ENCODE measurements at places on chromosomes 5 and 9.

- no peak for DNase-seq
Measured at GRCh38 chr5:38994324-38994927, 79.8 kb downstream of the RICTOR start.

DNA sequence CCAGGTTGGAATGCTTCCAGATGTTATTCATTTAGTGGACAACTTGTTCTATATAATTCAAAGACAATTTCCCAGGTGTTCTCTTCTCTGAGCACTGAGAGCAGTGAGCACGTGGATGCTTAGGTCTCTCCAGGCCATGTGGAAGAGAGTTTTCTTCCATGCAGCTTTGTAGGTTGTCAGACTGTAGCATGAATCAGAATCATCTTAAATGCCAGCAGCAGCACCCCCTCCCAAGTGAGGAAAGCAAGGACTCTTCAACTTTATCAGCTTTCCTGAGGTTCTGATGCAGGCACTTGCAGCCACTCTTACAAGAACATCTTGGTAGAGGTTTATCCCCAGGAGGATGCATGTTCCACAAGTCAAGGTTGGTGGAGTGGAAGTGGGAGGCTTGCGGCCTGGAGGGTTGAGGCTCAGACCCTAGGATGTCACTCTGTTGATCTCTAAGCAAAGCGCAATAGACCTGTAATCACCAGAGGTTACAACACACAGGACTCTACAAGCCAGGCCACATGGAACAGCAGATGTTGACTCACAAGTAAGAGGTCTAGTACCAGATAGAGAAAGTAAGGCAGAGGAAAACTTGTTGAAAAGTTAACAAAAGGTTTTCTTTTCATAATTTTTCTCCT is 47.7 kb downstream of the UGCG start:
- DNase-seq = no peak

DNA sequence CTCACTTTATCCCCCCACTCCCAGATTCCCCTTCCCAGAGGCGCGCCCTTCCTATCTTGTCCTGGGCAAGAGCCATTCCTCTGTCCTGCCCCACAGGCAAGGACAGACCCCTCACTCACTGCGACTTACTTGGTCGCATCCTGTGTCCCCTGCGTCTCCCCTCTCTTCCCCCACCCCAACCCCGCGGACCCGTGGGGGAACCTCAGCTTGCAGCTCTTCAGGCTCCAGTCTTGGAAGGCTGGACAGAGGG is 542 bp downstream of the GGTA1 start:
- DNase-seq = no peak

GRCh38 chr5:123157791-123158581 is 68.9 kb downstream of the PRDM6 start:
- peak; percentile 38 for DNase-seq

GRCh38 chr9:131698618-131698985 is 41.3 kb downstream of the RAPGEF1 start:
- no peak for DNase-seq

GRCh38 chr9:68998385-68998784 is 15.5 kb downstream of the PRKACG start:
- no peak for DNase-seq

DNA sequence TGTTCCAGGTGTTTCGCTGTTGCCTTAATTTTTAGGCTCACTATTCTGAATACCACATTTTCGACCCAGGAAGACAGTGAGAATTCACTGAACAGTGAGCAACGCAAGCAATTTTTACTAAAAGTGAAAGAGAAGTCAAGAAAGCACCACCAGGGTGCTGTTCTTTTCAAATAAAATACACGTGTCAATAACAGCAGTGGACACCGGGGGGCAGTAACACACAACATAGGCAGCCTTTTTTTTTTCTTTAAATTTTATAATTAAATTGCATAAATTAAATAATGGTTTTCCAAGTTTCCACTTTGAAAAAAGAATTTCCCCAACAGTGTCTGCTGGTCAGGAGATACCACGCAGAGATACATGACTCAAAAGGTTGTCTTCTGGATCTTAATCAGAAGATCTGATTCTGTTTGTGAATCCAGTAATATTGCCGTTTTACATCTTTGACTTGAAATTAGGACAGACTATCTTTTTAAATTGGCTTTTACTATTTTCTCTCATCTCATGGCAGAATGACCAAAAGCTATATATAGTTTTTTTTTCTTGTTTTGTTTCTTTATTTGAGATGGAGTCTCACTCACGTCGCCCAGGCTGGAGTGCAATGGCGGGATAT is 47.1 kb upstream of the SH3GL2 start:
- DNase-seq = peak; percentile 15

DNA sequence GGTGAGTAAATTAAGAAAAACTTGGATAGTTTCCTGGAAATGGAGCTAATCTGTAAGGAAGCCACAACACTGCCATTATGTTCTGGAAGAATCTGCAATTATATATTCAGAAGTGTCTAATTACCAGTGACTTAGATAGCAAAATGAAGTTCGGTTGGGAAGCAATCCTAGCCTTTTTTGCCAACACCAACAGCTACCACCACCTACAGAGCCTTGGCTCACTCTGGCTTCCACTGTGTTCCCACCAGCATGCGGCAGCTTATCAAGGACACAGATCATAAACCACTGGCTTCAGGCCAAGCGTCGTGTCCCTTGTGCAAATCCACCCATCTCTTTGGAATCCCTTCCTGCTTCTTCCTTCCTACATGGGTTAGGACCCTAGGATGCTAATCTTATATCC is 118.0 kb upstream of the PCA3 start:
- DNase-seq = no peak

GRCh38 chr5:57509501-57510260 is 27.1 kb upstream of the ACTBL2 start:
- DNase-seq = no peak

DNA sequence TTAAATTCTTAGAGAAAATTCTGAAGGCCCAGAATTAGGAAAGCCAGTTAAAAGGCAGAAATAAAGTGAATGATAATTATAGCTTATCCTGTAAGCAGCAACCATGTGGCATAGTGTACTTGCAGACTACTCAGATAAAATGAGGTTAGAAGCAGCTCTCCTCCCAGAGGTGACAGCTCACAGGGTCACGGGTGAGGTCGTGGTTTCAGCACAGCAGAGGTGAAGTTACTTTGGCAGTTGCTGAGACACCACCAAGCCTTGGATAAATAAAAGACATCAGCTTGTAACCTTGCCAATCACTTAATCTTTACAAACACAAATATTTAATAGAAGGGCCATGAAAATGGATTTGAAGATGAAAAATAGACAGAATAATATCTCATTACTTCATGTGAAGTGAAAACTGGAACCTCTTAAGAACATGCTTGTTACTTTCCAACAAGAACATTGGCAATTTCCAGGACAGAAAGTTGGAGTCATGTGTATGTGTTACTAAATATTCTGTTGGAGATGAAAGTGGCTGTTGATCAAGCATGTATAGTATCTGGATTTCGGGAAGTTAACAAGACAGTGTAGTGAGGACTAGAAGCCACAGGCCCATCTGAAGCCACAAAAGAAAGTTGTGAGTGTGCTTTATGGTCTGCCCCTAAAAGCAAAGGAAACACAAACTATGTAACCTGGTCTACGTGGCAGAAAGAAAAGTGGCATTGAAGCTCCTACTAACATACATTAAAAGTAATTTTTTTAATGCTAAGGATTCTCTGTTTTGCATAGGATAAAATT is 134.4 kb downstream of the ERCC6L2 start:
- DNase-seq = no peak

- DNase-seq = no peak
Measured at GRCh38 chr9:117787746-117788145, 83.5 kb downstream of the TLR4 start.

GRCh38 chr5:31626156-31626555 is 12.8 kb upstream of the PDZD2 start:
- no peak for DNase-seq

GRCh38 chr5:13359344-13359743 is 585.1 kb downstream of the DNAH5 start:
- no peak for DNase-seq

DNA sequence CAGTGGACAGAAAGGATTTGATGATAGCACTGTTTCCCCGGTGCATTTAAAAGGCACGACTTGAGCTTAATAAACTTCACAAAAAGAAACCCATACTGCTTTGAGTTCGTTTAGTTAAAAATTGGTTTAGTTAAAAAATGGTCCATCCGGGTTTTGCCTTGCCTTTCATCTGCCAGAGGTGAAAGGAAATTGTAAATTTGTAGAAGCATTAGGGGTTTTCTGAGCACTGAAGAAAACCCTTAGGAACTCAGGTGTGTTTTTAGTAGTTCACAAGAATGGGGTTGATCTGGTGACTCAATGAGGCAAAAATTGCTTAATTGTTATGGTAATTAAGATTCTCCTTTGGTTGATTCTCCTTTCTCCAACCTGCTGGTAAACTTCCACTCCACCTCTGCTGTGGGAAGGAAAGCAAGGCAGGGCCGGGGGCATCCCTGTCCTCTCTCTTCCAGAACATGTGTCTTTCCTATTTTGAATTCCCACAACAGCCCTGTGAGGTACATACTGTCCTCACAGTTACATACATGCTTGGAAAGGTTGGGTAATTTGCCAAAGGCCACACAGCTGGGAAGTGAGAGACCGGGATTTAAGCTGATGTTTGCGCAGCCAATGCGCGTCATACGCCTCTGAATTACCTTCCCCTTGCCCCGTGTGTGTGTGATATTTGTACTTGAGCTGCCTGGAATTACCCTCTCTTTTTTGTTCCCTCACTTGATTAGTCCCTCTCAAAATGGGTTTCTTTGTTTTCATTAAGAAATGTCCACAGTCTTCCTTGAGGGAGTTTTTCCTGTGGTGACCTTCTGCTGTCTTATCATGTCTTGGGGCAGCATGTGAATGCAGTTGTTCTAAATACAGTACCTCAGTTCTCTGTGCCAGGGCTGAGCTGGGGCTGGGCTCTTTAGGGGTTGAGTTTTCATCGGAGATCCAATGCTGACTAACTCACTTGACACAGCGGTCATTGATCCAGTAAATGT is 94.4 kb downstream of the ARHGAP26 start:
- no peak for DNase-seq

GRCh38 chr9:136422876-136423275 is 12.4 kb downstream of the PMPCA start:
- no peak for DNase-seq

DNA sequence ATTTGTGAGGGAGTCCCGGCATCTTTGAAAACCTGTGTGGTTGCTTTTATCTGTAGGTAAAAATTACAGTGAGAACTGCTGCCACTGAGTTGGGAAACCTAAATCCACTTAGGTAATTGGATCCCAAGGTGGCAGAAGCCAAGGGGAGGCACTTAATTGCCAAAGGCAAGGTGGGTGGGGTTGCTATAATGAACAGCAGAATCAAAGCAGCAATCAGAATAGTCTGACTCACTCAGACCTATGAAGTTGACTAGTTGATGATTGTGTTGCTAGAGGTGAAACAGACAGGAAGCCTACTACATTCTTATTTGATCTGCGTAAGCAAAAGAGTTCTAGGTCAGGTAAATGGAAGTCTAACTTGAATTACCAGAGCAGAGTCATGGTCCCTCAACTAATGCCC is 17.3 kb upstream of the BICD2 start:
- DNase-seq = no peak

DNA sequence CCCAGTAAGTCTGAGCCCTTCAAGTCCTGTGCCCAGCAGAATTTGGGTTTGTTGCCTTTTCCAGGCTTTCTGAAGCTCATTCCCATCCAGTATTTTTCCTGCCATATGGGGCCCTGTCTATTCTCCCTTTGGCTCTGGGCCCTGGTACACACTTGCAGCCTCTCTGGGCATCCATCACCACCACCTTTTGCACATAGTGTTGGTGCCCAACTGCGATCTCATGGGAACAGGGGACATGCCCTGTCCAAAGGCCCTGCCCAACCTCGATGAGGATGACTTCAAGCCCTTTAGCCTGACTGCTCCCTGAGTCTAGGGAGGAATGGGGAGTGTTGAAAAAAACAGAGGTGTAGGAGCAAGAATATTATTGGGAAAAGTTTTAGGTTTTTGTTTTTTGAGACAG is 11.5 kb downstream of the RGS3 start:
- no peak for DNase-seq

GRCh38 chr9:38172586-38172985 is 103.6 kb upstream of the SHB start:
- DNase-seq = no peak

DNA sequence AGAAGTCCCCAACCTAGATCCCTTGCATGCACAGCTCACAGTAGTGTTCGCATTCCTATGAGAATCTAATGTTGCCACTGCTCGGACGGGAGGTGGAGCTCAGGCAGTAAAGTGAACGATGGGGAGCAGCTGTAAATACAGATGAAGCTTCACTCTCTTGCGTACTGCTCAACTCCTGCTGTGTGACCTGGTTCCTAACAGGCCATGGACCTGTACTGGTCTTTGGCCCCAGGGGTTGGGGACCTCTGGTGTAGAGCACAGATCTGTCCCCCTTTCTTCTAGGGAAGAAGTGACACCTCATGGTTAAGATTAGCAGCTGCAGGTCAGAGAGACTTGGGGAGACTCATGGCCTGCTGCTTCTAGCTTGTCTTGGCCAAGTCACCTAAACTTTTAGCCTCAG is 7.1 kb downstream of the ARHGEF28 start:
- DNase-seq = no peak

- DNase-seq = no peak
Measured at GRCh38 chr5:80935811-80936385, 24.3 kb upstream of the RASGRF2 start.

DNA sequence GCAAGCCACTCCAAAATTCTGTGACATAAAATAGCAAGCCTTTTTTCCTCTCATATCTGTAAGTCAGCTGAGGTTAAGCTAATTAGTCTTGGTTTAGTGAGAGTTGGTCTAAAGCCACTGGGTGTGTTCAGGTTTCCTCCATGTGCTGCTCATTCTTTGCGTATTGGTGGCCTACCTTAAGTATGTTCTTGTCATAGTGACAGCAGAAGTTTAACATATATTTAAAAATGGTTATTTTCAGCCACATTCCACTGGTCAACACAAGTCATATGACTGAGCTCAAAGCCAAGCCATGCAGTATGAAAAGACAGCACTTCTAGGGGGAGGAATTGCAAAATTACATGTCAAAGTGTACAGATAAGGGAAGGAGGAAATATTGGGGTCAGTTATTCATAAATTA is 100.5 kb upstream of the FGF10 start:
- DNase-seq = no peak

DNA sequence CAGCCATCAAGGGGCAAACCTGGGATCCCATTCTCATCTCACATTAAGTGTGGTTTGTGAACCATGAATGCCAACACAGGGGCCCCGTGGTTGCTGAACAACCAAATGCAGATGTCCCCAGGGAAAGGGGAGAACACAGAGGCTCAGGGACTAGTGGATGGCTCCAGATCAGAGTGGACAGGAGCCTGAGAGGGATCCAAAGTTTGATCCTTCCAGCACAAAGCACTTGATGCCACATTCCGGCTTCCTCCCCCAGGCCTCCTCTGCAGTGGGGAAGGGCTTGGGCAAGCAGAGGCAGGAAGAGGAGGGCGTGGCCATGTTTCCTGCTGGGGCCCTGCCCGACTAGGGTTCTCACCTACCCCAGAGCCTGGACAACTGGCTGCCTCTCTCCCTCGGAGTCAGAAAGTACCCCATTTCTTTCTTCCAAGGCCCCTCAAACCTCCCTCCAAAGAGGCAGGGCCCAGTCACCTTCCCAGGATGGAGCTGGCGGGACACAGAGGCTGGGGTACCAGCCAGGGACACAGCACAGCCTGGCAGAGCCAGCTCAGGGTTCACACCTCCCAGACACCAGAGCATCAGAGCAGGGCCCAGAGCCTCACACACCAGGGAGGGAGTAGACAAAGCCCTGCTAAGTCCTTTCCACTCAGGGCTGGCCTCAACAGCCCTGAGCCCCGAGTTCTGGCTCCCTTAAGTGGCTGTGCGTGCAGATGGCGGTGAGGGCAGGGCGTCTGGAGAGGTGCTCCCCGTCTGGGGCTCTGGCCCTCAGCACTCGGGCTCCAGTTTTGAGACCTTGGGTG is 4.3 kb upstream of the RNF44 start:
- DNase-seq = no peak

All from HFF-Myc (cell line).